NCI-H1092 treated with DMSO at 0.1 percent for 48 hours (cell line): ENCODE measurements at places on chromosomes 4 and X.

DNA sequence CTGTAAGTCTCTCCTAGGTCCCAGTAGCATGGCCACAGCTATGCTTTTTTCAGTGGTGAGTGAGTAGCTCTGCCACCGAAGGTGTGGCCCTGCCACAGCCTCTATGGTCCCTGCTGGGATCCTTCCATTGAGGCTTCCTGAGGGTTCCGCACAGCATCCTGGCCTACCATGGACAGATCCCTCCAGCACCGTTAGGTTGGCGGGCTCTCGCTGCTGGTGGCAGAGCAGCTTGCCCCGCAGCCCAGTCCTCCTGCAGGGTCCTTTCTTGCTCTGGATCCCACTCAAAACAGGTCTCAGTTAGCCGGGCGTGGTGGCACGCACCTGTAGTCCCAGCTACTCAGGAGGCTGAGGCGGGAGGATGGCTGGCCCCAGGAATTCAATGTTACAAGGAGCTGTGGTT lies 2.4 kb upstream of the PDZD4 start:
- DNase-seq = no peak

DNA sequence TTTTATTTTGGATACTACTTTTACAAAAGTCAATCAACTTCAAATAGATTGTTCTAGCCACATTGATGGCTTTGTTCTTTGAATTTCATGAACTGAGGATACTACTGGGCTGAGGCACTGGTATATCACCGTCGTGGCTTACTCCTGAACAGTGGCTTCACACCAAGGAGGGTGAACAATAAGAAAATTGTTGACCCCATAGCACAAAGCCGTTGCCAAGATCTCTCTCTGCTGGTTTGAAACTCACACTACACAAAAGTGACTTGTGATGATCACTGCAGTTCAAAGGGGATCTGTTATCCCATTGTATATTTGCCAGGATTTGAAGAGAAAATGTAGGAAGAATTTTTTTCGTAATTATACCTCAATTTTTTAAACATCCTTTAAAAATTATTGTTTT lies 119.6 kb downstream of the PDLIM5 start:
- no peak for DNase-seq

- no peak for DNase-seq
Measured at GRCh38 chrX:55867181-55867651, 149.7 kb downstream of the RRAGB start.

GRCh38 chrX:139850968-139851367 lies 81.9 kb downstream of the ATP11C start:
- no peak for DNase-seq

- no peak for DNase-seq
Measured at GRCh38 chrX:34365471-34365870, 233.4 kb upstream of the FAM47A start.

DNA sequence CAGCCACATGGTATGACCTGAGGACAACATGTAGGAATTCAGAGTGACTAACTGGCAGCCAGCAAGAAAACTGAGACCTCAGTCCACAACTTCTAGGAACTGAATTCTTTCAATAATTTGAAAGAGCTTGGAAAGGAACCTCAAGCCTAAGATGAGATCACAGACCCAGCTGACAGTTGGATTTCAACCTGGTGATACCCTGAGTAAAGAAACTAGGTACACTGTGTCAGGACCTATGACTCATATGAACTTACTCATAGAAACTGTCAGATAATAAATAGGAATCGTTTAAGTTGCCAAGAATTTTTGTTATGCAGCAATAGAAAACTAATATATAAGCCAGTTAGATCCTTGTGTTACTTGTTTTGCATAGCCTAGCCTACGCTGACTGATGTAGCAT lies 102.4 kb upstream of the DCAF12L1 start:
- DNase-seq = no peak

- DNase-seq = no peak
Measured at GRCh38 chrX:22105231-22105630, 73.1 kb downstream of the PHEX start.

GRCh38 chr4:168118116-168118655 lies 25.8 kb downstream of the ANXA10 start:
- DNase-seq = no peak

- DNase-seq = no peak
Measured at GRCh38 chrX:43551590-43551989, 104.5 kb upstream of the MAOA start.

- no peak for DNase-seq
Measured at GRCh38 chr4:128979934-128980333, 113.4 kb downstream of the SCLT1 start.

DNA sequence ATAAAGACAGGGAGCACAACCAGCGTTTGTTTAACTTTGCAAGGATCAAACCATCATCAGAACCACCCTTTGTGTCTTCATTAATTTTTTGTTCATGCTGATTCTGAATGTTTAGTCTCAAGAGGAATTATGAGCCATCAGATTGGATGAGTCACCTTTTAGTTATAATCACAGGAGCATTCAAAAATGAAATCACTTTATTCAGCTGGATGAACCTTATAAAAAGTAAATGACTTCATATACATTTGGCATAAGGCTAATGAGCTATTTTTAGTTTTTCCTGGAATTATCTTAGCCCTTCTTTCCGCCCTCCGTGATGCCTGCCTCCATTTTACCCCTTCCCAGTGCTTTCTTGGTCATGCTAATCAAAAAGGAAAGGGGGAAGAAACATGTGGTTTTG lies 103.6 kb downstream of the SORBS2 start:
- no peak for DNase-seq

DNA sequence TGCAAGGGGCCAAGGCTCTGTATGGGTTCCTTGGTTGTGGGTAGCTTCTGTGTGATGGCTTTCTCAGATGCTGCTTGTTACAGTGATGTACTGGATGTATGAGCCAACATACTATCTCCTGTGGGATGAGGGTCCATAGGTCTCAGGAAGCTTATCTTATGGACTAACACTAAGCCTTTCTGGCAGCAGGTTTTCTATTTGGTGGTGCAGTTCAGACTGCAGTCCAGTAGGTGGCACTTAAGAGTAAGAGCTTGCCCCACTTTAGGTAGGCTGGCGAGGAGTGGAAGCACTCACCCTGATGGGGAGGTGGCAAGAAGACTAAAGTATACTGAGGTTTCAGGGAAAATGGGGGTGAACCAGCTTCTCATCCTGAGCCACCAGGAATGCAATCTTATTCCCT lies 306.7 kb upstream of the MAOA start:
- DNase-seq = peak; percentile 18

GRCh38 chrX:21691512-21692018 lies 33.4 kb upstream of the KLHL34 start:
- no peak for DNase-seq

- DNase-seq = no peak
Measured at GRCh38 chrX:13051529-13052172, 7.2 kb upstream of the FAM9C start.

GRCh38 chr4:183888564-183888963 lies 16.5 kb upstream of the STOX2 start:
- DNase-seq = no peak

GRCh38 chrX:10401239-10401638 lies 219.1 kb downstream of the MID1 start:
- no peak for DNase-seq

DNA sequence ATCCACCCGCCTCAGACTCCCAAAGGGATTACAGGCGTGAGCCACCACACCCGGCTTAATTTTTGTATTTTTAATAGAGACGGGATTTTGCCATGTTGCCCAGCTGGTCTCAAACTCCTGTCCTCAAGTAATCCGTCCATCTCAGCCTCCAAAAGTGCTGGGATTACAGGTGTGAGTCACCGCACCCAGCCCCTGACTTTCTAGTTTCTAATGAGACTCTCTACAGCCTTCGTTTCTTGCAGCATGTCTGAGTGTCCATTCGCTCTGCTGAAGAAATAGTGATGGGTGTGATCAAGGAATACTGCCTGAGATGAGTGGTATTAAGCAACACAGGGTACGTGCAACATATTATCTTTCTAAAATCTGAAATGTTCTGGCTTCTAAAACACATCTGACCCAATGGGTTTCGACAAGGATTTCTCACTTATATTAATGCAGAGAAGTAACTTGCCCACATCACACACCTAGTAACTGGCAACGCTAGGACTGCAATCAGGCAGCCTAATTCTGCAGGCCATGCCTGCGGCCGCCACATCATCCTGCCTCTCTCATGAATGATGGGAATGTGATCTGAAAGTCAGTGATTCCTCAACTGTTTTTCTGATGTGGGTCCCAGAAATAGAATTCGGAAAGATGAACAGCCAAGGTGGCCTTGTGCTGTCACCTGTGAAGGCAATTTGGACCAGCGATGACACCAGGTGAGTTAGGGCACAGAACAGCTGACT lies 74.3 kb downstream of the RBM47 start:
- DNase-seq = no peak

DNA sequence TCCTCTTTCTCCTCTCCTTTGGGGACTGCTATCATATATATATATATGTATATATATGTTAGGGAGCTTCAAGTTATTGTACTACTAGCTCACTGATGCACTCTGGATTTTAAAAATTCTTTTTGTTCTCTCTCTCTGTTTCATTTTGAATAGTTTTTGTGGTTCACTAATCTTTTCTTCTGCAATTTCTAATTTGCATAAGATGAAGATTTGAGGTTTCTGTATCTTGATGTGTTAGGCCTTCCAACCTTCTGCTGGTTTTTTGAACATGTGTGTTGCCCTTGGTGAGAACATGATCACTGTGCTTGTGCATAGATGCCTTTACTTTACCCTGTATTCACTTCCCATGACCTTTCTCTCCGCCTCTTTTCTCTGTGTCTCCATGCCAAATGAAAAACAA lies 7.8 kb upstream of the ZNF718 start:
- no peak for DNase-seq

GRCh38 chr4:10438924-10439323 lies 18.3 kb downstream of the ZNF518B start:
- DNase-seq = no peak

DNA sequence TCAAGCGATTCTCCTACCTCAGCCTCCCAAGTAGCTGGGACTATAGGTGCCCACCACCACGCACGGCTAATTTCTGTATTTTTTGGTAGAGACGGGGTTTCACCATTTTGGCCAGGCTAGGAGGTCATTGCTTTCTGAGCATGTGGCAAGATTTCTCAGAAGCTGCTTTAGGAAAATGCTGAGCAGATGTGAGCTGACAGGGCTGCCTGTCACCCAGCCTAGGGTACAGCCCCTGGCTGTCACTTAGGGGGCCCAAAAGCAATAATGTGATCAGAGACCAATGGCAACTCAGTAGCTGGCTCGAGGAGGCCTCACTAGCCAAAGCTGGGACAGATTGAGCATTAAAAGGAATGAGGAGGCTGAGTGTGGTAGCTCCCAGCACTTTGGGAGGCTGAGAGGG lies 64.8 kb downstream of the TNIP2 start:
- no peak for DNase-seq

DNA sequence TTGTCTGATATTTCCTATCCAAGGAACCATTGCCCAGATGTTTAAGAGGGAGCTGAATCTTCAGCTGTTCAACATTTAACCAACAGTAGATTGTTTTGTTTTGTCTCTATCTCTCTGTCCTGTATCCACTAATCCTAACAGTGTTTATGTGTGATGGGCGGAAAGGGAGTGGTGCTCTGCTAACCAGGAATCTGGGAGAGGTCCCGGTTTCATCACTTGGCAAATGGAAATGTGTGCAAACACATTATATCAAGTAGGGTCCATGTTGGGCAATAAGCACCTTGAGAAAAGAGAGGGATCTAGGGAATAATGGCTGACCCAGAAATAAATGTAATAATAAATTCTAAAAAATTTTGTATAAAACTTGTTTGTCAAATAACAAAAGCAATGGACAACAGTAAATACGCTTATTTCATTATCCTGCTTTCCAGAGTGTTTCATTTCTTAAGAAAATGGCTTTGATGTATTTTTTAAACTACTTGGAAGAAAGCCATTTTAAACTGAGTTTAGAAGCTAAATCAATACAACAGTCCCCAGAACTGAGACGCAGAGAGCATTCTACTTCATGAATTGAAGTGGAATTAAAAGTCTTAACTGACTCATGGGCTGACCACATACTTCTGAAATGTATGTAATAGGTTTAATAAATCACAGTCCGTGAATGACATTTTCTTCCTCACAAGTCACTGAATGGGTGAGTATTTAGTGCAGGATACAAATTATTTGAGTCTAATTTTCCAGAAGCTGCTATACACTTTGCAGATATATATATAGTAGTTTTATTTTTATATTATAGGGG lies 55.8 kb downstream of the EMCN start:
- DNase-seq = no peak

DNA sequence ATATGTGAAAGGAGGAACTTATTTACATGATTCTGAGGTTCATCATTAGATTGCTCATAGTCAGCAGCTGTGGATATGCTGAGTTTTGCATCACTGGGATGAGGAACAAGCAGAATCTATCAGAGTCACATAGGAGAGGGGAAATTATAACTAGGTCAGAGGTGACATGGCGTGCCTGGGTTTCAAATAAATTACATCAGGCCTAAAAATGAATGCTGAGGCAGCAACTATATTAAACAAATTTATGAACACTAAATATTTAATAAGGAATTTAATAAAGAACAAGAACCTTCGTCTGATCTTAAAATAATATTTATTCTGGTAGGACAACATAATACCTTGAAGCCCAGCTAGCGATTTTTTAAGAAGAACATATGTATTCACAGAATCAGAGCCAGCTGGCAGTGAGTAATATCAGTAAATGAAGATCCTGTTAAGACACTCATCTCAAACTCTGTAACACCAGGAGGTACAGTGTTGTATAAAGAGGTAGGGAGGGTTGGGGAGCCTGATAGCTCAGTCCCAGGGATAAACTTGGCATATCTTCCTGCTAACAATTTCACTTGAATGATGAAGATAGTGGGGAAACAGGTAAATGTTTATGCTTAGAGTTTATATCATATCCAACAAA lies 60.9 kb upstream of the HS3ST1 start:
- no peak for DNase-seq

GRCh38 chr4:2977211-2978088 lies 14.1 kb downstream of the GRK4 start:
- DNase-seq = no peak

GRCh38 chrX:12791257-12792228 lies at the start of gene PRPS2:
TSS of gene PRPS2 (plus strand) at chrX:12791412. CDS start at chrX:12791498, 86 bp downstream.
- peak; percentile 73 for DNase-seq

GRCh38 chr4:166315721-166316467 lies 442.9 kb downstream of the TLL1 start:
- DNase-seq = no peak

GRCh38 chr4:4560642-4561041 lies 18.8 kb upstream of the STX18 start:
- DNase-seq = no peak

DNA sequence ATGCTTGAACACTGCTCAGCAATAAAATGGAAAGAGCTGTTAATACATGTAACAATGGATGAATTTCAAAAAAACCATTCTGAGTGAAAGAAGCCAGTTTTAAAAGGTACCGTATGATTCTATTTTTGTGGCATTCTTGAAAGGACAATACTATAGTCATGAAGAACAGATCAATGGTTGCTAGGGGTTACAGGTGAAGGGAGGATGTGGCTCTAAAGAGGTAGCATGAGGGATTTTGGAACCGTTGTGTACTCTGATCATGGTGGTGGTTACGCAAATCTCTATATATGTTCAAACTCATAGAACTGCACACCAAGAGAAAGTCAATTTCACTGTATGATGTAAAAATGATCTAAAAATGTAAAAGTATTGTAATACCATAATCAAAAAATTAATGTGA lies 40.0 kb upstream of the CTAG2 start:
- no peak for DNase-seq
